Aortic smooth muscle cell (primary cell): ENCODE measurements at places on chromosomes 16 and 17. TPM values are rescaled to one million over a fixed set of nuclear protein-coding genes. Genes with fewer than 3 reads are reported as not detected.

Gene TBC1D28
- total RNA-seq: not detected in 2 replicates

Gene CA5A
- not detected in 2 replicates for total RNA-seq

Gene ACSM2A
- total RNA-seq: not detected in 2 replicates

Gene TMIGD1
- not detected in 2 replicates for total RNA-seq

Gene GGT6
- total RNA-seq: not detected in 2 replicates
